T-helper 17 cell (primary cell): ENCODE measurements at places on chromosomes 1 and 21.

DNA sequence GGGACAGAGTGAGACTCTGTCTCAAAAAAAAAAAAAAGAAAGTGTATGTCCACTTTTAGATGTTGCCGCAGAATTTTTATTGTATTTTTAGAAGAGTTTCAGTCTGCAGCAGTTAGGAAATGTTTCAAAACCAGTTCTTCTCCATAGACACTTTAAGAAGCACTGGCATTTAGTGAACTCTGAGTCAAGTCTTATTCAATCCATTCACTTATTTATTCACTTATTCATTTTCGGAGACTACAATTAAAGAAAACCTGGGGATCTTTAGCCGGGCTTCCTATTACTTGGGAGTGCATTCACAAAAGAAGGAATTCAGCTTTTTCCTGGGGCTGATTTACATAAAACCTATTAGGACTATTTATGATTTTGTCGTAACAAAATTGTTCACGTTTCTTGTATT, 12.3 kb downstream of the RCAN3 start:
- H3K27me3 ChIP-seq = no peaks in the 10 kb centered on the region
- no peak for DNase-seq
- H3K4me3 ChIP-seq = peak overlapping the region; percentile 81

GRCh38 chr1:153683854-153684253, 5.4 kb downstream of the NPR1 start:
- no peak for DNase-seq
- H3K27me3 ChIP-seq = peaks cover 57% of the 10 kb centered on the region
- H3K4me3 ChIP-seq = no peak overlapping the region
- no peak overlapping the region for H3K27ac ChIP-seq
- H3K4me1 ChIP-seq = peaks cover 17% of the 10 kb centered on the region

DNA sequence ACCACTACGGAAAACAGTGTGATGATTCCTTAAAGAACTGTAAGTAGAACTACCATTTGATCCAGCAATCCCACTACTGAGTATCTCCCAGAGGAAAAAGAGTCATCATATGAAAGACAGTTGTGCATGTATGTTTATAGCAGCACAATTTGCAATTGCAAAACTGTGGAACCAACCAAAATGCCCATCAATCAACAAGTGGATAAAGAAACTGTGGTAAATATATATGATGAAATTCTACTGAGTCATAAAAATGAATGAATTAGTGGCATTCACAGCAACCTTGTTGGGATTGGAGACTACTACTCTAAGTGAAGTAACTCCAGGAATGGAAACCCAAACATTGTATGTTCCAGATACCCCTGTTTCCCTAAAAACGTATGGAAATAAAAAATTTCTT, 337.0 kb upstream of the PTBP2 start:
- no peak for DNase-seq
- no peaks in the 10 kb centered on the region for H3K36me3 ChIP-seq

- H3K4me1 ChIP-seq = peaks cover 7% of the 10 kb centered on the region
- no peaks in the 10 kb centered on the region for H3K27me3 ChIP-seq
- H3K27ac ChIP-seq = no peak overlapping the region
- DNase-seq = no peak
- no peak overlapping the region for H3K4me3 ChIP-seq
Observed at GRCh38 chr1:77825131-77825709, 45.8 kb downstream of the MIGA1 start.

DNA sequence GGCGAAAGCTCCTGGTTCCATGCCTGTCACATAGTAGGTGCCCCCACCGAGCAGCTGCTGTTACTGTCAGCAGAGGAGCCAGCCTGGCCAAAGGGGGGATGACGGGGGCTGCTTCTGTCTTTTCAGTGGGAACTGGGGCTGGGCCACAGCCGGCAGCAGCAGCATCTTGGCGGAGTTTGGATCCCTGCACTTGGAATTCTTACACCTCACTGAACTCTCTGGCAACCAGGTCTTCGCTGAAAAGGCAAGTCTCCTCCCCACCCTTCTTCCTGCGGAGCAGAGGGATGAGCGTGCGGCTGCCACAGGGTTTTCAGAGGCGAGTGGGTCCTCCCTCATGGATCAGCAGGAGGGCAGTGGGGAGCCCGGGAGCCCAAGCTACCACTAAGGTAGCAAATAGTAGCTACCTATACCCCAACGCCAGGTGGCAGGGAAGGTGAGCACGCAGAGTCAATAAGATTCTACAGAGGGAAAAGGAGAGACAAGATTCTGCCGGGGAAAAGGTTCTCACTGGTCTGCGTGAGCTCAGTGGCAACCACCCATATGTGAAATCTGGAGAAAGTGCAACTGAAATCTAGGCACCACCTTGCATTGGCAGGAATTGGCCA, 41.4 kb upstream of the SELENON start:
- H3K36me3 ChIP-seq = no peaks in the 10 kb centered on the region
- no peak for DNase-seq
- H3K4me3 ChIP-seq = no peak overlapping the region
- no peak overlapping the region for H3K27ac ChIP-seq
- H3K27me3 ChIP-seq = no peaks in the 10 kb centered on the region

GRCh38 chr1:77400781-77401180, 119.0 kb downstream of the AK5 start:
- H3K4me1 ChIP-seq = no peaks in the 10 kb centered on the region
- no peaks in the 10 kb centered on the region for H3K36me3 ChIP-seq
- no peak overlapping the region for H3K4me3 ChIP-seq
- no peak for DNase-seq
- H3K27me3 ChIP-seq = no peaks in the 10 kb centered on the region

- no peak overlapping the region for H3K4me3 ChIP-seq
- H3K27ac ChIP-seq = no peak overlapping the region
- peaks cover 5% of the 10 kb centered on the region for H3K36me3 ChIP-seq
- DNase-seq = no peak
Observed at GRCh38 chr1:153459655-153460054, 796 bp downstream of the S100A7 start.

DNA sequence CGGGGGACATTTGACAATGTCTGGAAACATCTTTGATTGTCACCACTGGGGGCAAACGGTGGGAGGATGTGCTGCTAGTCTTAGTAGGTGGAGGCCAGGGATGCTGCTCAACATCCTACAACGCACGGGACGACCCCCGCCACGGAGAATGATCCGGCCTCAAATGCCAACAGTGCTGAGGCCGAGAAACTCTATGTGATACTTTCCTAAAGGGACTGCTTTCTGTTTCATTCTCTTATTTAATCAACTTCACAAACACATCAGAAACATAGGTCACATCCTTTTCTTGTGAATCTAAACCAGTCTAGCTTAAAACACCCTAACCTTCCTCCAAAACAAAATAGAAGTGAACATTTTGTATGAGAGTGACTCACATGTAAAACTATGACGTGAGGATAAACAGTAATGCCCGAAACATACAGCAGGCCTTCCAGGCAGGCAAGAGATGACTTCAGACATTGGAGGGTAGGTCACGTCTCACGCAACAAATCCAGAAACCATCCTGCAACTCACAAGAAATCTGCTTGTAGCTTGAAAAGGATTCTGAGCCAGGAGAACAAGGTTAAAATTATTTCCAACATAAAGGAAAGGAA, 37.2 kb upstream of the ETS2 start:
- H3K4me1 ChIP-seq = peaks cover 27% of the 10 kb centered on the region
- DNase-seq = no peak
- H3K4me3 ChIP-seq = peak overlapping the region; percentile 79
- peak overlapping the region; percentile 94 for H3K27ac ChIP-seq
- no peaks in the 10 kb centered on the region for H3K36me3 ChIP-seq

DNA sequence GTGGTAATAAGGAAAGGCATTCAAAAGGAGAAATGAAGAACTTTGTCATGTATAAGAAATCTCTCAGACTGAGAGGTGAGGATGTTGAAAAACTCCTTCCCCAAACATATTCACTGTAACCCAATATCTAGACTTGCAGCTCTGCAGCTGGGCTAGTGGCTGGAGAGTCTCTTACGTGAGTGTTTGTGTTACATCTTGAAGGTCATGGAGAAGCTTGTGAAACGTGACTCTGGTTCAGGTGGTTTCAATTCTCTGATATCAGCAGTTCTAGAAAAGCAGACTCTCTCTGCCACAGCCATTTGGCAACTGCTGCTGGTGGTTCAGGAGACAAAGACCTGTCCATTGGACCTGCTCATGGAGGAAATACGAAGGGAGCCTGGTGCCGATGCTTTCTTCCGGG, 55.0 kb upstream of the EPHA8 start:
- no peak overlapping the region for H3K27ac ChIP-seq
- H3K4me1 ChIP-seq = no peaks in the 10 kb centered on the region

DNA sequence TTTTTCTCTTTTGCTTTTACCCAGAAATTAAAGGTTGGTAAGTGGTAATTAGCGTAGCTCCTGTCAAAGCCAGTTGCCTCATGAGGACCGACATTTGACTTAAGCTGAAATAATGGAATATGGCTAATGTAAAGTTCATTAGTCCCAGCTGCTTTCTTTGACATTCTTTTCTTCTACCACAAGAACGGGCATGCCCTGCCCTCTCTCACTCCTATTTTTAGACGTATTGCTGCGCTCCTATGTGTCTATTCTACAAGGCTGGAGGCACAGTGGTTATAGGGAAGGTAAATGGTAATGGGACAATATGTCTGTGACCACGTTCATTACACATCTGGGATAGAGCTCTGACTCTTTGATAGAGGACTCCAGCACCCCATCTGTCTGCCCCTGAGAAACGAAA, 6.8 kb downstream of the CORT start:
- no peak overlapping the region for H3K27ac ChIP-seq
- no peak overlapping the region for H3K4me3 ChIP-seq
- H3K36me3 ChIP-seq = no peaks in the 10 kb centered on the region
- H3K4me1 ChIP-seq = no peaks in the 10 kb centered on the region

DNA sequence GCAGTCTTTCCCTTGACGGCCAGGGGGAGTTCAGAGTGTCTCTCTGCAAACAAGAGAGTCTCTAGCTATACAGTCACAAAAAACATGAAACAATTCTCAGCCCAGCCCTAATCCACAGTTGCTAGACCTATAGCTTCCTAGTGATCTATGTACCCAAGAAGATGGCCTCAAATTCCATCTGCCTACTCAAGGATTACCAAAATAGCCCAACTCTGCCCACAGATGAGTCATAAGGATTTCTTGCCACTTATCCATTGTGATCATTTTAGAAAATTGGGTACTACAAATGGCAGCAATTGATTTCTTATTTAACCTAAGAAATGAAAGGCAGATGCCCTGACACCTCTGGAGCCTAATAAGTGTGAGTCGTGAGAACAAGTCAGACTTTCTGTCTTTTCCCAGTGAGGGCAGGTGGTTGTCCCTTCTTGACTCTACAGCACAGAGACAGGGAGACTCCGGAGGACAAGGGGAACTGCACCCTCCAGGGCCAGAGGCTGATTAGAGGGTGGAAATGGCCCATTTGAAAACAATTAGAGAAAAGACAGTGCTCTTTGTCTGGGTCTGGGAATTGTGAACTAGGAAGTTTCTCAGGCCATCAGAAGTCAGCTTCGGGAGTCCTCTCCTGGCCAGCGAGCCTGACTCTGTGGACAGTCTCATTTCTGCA, 65.4 kb downstream of the ABCA4 start:
- H3K27ac ChIP-seq = no peak overlapping the region
- peaks cover 86% of the 10 kb centered on the region for H3K27me3 ChIP-seq
- no peaks in the 10 kb centered on the region for H3K36me3 ChIP-seq
- H3K4me3 ChIP-seq = no peak overlapping the region
- no peaks in the 10 kb centered on the region for H3K4me1 ChIP-seq
- DNase-seq = no peak

DNA sequence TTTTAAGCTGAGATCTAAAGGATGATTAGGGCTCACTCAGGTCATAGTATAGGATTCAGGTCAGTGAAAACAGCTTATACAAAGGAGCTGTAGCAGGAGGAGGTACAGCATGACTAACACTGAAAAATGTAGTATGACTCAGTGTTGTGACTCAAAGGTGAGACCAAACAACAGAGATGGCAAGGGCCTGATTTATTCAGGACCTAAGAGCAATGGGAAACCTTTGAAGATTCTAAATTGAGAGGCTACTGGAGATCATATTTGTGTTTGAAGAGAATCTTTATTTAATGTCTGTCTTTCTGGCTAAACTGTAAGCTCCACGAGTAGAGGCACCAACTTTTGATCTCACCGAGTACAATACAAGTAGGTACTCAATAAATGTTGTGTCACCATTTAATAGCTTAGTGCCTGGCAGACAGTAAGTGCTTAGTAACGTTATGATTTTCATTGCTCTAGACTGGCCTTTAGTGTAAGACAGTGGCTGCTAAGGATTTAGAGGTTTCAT, 43.5 kb downstream of the PRKAA2 start:
- no peaks in the 10 kb centered on the region for H3K4me1 ChIP-seq
- no peak overlapping the region for H3K4me3 ChIP-seq
- no peaks in the 10 kb centered on the region for H3K27me3 ChIP-seq
- DNase-seq = no peak
- no peaks in the 10 kb centered on the region for H3K36me3 ChIP-seq
- no peak overlapping the region for H3K27ac ChIP-seq

DNA sequence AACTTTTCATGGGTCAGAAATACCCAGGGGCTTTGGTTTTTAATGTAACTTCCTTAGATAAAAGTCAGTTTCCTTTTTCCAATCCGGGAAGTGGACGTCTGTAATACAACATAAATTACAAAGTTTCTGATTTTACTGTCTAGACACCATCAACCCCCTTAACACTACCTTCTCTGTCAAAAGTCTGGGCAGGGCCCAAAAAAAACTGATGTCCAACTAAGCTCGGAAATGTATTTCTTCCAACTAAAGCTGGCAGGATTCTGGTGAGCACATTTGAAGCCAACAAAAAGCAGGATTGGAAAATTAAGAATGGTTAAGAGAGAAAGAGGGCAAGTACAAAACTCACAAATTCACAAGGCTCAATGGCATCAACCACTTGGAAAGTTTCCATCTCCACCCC, 24.3 kb downstream of the DDAH1 start:
- H3K27me3 ChIP-seq = peaks cover 24% of the 10 kb centered on the region
- H3K4me3 ChIP-seq = no peak overlapping the region
- DNase-seq = no peak
- H3K4me1 ChIP-seq = peaks cover 3% of the 10 kb centered on the region
- no peak overlapping the region for H3K27ac ChIP-seq

GRCh38 chr1:221448585-221449175, 293.2 kb downstream of the DUSP10 start:
- no peak for DNase-seq
- no peak overlapping the region for H3K4me3 ChIP-seq
- no peaks in the 10 kb centered on the region for H3K4me1 ChIP-seq
- peaks cover 26% of the 10 kb centered on the region for H3K27me3 ChIP-seq
- H3K27ac ChIP-seq = no peak overlapping the region
- H3K36me3 ChIP-seq = no peaks in the 10 kb centered on the region

- H3K36me3 ChIP-seq = no peaks in the 10 kb centered on the region
- H3K4me3 ChIP-seq = peak overlapping the region; percentile 96
- peaks cover 47% of the 10 kb centered on the region for H3K4me1 ChIP-seq
- no peaks in the 10 kb centered on the region for H3K27me3 ChIP-seq
- peak; percentile 57 for DNase-seq
Observed at GRCh38 chr21:25561668-25562641, 45.3 kb downstream of the MRPL39 start.

DNA sequence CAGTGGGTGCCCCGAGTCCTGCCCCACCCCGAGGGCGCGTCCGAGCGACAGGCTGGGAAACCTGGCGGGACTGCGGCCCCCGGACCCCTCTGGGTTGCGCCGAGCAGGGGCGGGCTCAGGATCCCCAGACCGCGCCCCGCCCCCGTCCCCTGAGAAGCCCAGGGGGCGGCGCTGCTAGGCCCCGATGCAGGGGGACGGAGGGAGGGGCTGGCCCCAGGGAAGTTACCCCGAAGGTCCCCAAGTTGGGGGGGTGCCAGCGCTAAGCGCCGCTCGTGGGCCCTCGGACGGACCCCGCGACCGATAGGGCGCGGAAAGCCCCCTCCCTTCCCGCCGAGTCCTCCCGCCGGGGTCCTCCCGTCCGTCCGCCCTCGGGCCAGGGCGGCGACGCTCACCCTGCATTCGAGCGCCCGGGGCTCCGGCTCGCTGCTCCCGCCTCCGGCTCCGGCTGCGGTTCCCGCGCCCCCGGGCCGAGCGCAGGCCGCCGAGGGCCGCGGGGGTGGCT, 414 bp downstream of the GPR153 start:
- H3K27me3 ChIP-seq = peaks cover 16% of the 10 kb centered on the region
- no peak overlapping the region for H3K27ac ChIP-seq
- peak overlapping the region; percentile 57 for H3K4me3 ChIP-seq
